Sciatic nerve (tissue), 2 donors: ENCODE measurements at places on chromosomes 7 and 10. TPM values are rescaled to one million over a fixed set of nuclear protein-coding genes. Genes with fewer than 3 reads are reported as not detected.

- no peak for DNase-seq
Measured at GRCh38 chr7:28017372-28017771, 163.2 kb downstream of the JAZF1 start.

DNA sequence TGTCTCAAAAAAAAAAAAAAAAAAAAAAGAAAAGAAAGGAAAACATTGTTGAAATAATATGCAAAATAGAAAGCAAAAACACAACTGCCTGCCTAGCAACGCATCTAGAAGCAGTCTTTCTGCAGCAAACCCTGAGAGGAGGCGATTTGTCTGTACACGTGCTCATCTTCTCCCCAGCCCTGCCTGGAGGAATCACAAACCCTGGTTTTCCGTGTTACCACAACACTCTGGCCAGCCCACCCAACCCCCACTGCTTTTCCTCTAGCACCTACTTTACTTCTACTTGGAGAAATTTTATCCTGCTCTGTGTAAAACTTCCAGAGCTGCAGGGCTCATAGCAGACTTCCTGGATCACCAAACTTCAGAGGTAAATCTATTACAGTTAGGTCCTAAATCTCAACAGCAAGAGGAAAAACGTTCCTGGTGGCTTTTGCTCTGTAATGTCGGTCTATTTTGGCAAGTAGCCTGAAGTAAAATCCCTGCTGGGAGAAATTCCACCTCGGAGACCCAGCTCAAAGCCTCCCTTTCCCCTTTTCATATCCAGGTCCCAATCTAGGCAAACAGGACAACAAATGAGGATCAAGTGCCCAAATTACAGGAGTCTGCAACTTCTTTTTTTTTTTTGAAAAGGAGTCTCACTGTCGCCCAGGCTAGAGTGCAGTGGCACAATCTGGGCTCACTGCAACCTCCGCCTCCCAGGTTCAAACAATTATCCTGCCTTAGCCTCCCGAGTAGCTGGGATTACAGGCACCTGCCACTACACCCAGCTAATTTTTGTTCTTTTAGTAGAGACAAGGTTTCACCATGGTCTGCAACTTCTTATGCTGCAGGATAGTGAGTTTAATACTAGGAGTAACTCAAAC, 91.6 kb downstream of the DNMBP start:
- DNase-seq, result peak; percentile 62

DNA sequence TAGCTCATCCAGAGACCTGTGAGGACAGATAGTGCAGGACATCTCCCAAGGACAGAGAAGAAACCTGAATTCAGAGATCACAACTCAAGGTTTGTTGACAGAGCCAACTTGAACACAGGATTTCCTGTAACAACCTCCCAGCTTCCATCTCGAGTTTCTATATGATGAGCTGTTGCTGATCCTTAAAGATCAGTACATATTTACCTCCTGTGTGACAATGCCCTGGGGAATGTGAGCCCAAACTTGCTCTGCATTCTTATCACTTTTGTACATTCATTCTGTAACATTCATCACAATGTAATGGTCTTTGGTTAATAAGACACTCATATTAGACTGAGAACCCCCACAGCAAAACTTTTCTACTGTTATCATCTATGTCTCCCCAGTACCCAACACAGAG, 468.6 kb downstream of the XPNPEP1 start:
- no peak for DNase-seq

- DNase-seq, result no peak
Measured at GRCh38 chr10:127740596-127740995, 3.6 kb downstream of the FOXI2 start.

DNA sequence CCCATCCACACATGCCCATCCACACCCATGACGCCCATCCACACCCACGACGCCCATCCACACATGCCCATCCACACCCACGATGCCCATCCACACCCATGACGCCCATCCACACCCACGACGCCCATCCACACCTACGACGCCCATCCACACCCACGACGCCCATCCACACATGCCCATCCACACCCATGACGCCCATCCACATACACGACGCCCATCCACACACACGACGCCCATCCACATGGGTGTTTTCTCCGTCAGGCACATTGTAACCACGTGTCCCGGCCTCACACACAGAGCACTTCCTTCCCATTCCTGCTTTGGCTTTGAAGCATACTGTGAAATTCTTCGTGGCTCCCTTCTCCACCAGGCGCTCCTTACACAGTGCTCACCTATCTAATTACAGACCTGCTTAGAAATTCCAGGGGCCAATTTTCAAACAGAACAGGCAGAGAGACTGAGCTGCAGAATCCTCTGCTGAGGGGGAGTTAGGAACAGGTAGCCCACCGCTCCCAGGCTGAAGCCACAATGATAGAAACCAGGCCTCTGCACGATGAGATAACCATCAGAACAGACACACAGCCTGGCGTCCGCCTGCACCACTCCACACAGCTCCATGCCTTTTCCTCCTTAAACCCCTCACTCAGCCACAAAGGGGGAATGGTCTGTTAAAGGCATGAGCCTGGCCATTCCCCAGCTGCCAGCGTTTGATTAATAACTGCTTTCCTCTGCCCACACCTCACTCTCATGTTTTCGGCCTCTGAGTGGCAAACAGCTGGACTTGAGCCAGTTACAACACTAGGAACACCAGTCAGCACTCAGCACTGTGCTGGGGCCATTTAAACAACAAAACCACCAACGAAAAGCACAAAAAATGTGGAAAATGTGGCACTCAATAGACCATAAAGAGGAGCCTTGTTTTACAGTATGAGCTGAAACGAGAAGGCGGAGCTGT, 501.6 kb downstream of the PTPRN2 start:
- peak; percentile 23 for DNase-seq

- DNase-seq, result no peak
Measured at GRCh38 chr7:69678494-69679187, 80.4 kb downstream of the AUTS2 start.

DNA sequence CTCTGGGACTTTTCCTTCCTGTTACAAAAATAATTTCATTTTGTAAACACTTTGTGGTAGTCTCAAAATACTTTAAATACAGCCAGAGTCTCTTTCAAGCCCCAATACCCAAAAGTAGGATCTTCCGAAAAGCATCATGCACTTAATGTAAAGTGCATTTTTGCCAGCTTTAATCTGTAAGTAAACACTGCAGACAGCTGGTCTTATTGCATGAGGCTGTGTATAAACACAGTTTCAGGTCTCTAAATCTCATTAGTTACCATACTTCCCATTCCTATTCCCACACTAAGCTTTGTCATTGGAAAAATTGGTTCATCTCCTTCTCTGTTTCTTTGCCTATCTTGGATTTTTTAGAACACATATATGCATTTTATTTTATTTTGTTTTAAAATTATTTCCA, 87.6 kb upstream of the GNAI1 start:
- DNase-seq, result no peak

Gene PI4K2A
- total RNA-seq, result 16.1 TPM

Gene ITIH2
- not detected for total RNA-seq

Gene HOXA7
- 6.2 TPM for total RNA-seq

DNA sequence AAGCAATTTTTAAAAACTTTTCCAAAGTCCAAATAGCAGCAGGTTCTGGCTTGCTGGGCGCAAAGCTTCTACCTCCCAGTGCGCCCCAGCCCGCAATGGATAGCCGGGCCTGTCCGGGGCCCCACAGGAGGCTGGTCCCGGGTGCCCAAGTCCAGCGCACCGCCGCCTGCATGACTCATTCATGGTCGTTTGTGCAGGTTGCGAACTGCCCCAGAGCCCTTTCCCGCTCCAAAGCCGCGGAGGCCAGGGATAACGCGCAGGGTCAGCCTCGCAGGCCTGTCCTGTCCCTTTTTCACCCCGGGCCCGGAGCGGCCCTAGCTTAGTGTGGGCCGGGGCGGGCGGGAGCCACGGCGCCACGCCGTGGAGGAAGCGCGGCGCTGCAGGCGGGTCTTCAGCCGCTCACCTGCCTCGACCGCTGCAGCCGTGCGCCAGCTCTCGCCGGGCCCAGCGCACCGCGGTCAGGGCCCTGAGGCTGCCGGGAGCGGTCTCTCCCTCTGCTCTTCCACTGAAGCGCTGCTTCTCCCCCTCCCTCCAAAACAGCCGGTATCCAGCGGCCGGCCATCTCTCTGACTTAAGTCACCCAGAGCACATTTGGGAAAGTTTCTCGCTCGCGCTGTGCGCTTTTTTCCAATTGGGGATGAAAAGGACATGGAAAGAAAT, 1.7 kb upstream of the EGR2 start:
- DNase-seq, result peak; percentile 83

GRCh38 chr7:45890902-45891461, 2.7 kb downstream of the IGFBP1 start:
- DNase-seq, result no peak

Gene DOCK4
- 51.2 TPM for total RNA-seq

Gene ATP6V0A4
- total RNA-seq, result not detected

DNA sequence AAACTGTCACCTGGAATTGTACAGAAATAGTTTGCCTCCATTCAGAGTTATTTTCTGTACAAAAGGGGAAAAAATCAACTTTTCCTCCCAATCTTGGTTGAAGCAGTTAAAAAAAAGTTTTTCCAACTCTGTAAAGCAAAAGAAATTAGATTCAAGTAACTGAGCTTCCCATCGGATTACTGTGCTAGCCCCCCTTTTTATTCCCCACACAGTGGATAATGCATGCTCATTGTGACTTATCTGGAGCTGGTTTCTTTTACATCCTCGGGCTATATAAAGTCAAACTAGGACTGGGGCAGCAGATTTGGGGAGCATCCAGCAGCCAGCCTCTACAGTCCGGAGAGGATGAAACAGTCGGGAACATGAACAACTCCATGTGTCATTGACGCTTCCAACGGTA, at the start of gene TECTB:
TSS of gene TECTB (plus strand) at position 301 of the 400 bp plus-strand sequence. CDS start 335 bp downstream, outside the sequence.
- DNase-seq, result no peak

- DNase-seq, result no peak
Measured at GRCh38 chr7:12570168-12570533, 369 bp upstream of the SCIN start.

DNA sequence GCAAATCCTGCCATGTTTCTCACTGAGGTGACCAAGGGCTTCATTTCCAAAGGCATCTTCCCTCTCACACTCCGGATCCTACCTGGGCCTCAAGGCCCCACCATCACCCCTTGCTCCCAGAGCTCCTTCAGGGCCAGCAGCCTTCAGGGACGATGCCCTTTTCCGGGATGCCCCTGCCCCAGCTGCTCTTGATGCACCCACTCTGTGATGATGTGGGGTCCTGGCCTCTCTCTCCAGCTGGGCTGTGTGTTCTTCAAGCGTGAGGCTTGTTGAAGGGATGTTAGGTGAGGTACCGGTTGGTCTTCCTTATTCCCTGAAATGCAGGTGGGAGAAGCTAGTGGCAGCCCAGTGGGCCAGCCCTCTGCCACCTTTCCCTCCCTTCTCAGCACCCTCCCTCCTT, 18.4 kb upstream of the SLC18A2 start:
- no peak for DNase-seq

GRCh38 chr10:112985690-112986543, 35.9 kb downstream of the TCF7L2 start:
- DNase-seq, result no peak

- no peak for DNase-seq
Measured at GRCh38 chr10:21726601-21727225, 192.7 kb downstream of the MLLT10 start.

DNA sequence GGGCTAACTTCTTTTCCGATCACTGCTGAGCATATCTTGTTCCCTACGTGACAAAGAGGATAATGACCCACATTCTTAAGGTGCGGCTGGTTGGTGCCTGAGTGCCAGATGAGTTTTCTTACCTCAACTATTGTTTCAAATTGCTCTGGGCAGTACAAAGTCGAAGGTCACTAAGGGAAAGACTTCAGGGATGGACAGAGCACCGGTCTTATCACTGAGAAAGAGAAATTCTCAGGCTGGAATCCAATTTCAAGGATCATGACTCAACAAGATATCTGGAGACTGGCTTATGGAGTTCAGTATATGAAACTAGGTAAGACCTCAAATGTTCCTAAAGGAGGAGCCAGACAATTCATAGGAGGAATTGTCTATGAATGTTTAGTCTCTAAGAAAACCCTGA, 780.3 kb downstream of the SUGCT start:
- no peak for DNase-seq

Gene CDK14
- 79.4 TPM for total RNA-seq

DNA sequence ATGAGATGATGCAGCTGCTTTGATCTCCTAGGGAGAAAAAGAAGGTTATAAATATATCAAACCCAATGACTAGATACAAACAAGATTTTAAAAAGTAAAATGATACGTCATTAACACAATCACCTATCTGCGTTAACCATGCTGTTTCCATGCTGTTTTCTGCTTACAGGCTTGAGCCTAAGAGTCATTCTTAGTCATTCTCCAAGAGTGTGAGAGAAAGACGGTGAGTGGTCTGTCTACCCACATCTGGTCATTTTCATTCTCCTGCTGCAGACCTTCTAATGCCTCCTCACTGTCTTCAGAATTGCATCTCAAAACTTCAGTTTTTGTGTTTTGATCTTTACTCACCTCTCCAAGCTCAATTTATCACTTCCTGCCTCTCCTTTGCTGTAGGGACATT, 98.0 kb upstream of the ELMO1 start:
- DNase-seq, result no peak

Gene BTBD16
- 0.89 TPM for total RNA-seq

DNA sequence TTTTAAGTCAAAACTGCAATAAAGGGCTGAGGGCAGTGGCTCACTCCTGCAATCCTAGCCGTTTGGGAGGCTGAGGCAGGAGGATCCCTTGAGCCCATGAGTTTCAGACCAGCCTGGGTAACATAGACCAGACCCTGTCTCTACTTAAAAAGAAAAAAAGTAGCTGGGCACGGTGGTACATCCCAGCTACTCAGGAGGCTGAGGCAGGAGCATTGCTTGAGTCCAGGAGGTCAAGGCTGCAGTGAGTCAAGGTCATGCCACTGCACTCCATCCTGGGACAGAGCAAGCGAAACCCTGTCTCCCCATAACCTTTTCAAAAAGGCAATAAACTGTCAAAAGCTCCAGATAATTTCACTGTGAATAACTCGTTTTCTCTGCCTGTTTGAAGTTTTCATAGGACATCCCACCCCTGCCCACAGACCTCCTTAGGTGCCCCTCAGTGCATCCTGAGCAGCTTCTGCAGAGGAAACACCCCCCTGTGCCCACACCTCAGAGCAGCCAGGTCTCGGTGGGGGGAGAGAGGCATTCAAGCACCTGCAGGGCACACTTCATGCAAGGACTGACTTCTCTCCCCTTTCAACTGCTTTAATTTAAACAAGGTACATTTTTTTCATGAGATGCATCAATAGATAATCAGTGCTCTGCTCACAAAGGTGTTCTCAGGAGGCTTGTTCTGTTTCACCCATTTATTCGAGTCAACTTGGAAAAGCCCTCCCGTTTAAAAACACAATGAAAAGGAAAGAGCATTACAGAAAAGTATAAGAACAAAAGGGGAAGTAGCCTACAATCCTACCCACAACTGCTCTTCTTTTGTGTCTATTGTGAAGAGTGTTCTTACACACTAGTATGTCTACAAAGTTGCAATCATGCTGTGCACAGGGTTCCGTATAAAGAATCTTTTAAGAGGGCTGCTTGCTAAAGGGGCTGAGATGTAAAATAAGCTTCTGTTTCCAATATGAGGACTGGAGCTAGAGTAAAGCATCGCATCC, 104.9 kb downstream of the KMT2E start:
- DNase-seq, result no peak

Gene SLIT1
- 3.1 TPM for total RNA-seq

DNA sequence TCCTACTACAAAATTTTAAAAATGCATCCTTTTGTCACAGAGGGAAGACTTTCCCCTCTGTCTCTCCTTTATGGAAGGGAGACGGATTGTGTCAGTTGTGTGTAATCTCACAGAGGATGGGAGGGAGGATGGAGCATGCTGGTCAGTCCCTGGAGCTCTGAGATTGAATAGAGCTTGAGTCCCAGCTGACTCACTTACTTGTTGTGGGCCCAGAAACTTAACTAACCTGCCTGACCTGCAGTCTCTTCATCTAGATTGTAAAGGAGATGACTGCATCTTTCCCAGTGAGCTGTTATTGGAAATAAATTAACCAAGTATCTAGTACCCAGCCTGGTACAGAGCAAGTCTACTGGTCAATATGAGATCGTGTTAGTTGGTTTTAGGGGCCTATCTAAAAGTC, 77.9 kb upstream of the ADO start:
- no peak for DNase-seq
